ENCODE measurements at places on chromosomes 1 and 21. TPM values are rescaled to one million over a fixed set of nuclear protein-coding genes. Genes with fewer than 3 reads are reported as not detected.
A peak's percentile ranks its signal among the peaks of the same experiment; 100 is the strongest.

PRAMEF12 gene
- not detected for total RNA-seq

AMY2A gene
- not detected for total RNA-seq

TFF2 gene
- not detected for total RNA-seq

GRCh38 chr21:36854391-36854790 is 112.1 kb downstream of the HLCS start:
- DNase-seq = peak; percentile 42

- DNase-seq = no peak
Measured at GRCh38 chr1:1332031-1332755, 1.1 kb downstream of the TAS1R3 start.

DNA sequence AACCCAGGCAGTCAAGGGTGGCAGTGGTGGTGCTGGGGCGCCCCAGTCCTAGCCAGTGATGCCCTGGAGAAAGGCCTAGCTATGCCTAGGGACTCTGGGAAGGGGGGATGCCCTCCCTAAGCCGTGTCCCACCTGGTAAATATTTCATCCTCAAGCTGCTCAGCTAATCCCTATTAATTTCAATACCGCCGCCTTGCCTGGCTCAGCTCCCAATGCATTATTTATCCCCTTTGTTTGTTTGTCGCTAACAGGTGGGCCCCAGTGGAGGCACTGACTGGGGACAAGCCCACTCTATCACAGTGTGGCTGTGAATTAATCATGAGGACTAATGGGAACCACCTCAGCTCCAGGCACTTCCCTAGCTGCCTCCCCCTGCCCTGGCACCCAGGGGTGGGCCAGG is 22.5 kb downstream of the DMAP1 start:
- no peak for DNase-seq

- DNase-seq = no peak
Measured at GRCh38 chr1:167270349-167271092, 49.8 kb downstream of the POU2F1 start.

Measured in activated T-cell treated with anti-CD3 and anti-CD28 coated beads, Interleukin-2, amount 50 U/mL, for 72 hours (primary cell).